ENCODE measurements at places on chromosomes 12 and 14. TPM values are rescaled to one million over a fixed set of nuclear protein-coding genes. Genes with fewer than 3 reads are reported as not detected.
A peak's percentile ranks its signal among the peaks of the same experiment; 100 is the strongest.

The CCDC177 gene
- total RNA-seq = not detected

The USP44 gene
- total RNA-seq = 17.8 TPM

The SAMD15 gene
- 2.8 TPM for total RNA-seq

The EXD2 gene
- total RNA-seq = 23.7 TPM

The OR6C4 gene
- not detected for total RNA-seq

The CELA1 gene
- not detected for total RNA-seq

GRCh38 chr12:51023625-51024382, 2.4 kb downstream of the SLC11A2 start:
- H3K4me1 ChIP-seq = peaks cover 46% of the 10 kb centered on the region
- H3K27me3 ChIP-seq = no peaks in the 10 kb centered on the region
- H3K27ac ChIP-seq = peak overlapping the region; percentile 90
- no peaks in the 10 kb centered on the region for H3K36me3 ChIP-seq

- DNase-seq = no peak
- no peaks in the 10 kb centered on the region for H3K4me1 ChIP-seq
- no peak overlapping the region for H3K27ac ChIP-seq
- no peak overlapping the region for H3K4me3 ChIP-seq
- H3K27me3 ChIP-seq = no peaks in the 10 kb centered on the region
Measured at GRCh38 chr14:67705211-67705610, 3.5 kb downstream of the RDH12 start.

DNA sequence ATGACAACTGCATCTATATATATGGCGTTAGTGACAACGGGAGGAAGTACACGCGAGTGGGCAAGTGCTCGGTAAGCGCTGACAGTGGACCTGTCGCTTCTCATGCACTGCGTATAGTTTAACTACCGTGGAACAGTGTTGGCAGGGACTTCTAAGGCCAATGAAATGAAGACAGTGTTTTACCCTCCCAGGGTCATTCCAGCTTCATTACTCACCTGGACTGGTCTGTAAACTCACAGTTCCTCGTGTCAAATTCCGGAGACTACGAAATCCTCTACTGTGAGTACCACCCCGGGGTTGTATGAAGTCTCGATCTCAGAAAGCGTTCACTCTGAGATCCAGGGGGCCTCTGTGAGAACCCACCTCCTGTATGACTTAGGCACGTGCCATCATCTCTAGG, 129.2 kb upstream of the EVL start:
- no peak for DNase-seq
- H3K27ac ChIP-seq = no peak overlapping the region

GRCh38 chr14:69137416-69137815, 15.5 kb downstream of the DCAF5 start:
- H3K27ac ChIP-seq = no peak overlapping the region
- no peaks in the 10 kb centered on the region for H3K36me3 ChIP-seq
- no peaks in the 10 kb centered on the region for H3K27me3 ChIP-seq
- peaks cover 42% of the 10 kb centered on the region for H3K4me1 ChIP-seq
- no peak for DNase-seq

GRCh38 chr14:65958664-65959562, 527.3 kb upstream of the CCDC196 start:
- no peaks in the 10 kb centered on the region for H3K36me3 ChIP-seq
- no peaks in the 10 kb centered on the region for H3K4me1 ChIP-seq
- DNase-seq = no peak
- H3K4me3 ChIP-seq = no peak overlapping the region
- no peak overlapping the region for H3K27ac ChIP-seq
- H3K27me3 ChIP-seq = no peaks in the 10 kb centered on the region

DNA sequence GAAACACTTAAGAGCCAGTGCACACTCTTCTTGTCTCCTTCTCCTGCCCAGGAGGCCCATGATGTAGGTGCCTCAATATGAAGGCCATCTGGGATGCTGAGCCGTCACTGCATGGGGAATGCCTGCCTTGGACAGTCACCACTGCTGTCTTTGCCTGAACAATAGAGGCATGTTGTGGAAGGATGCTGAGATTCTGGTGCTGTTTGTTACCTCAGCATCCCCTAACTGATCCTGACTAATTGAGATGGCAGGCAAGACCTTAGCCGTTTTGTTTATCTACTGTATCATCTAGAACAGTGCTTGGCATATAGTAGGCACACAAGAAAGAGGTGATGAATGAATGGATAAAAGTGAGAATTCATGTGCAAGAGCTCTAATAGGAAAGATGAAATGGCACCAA, 253.5 kb downstream of the GLT1D1 start:
- no peak overlapping the region for H3K4me3 ChIP-seq
- H3K27me3 ChIP-seq = no peaks in the 10 kb centered on the region
- no peaks in the 10 kb centered on the region for H3K4me1 ChIP-seq
- no peak overlapping the region for H3K27ac ChIP-seq
- H3K36me3 ChIP-seq = no peaks in the 10 kb centered on the region

Measured in lower lobe of right lung (tissue), 2 donors.